Cardiac septum (tissue), 1 donor: ENCODE measurements at places on chromosomes 6 and 20. TPM values are rescaled to one million over a fixed set of nuclear protein-coding genes. Genes with fewer than 3 reads are reported as not detected.

GRCh38 chr6:16635810-16636602 lies 125.3 kb downstream of the ATXN1 start:
- DNase-seq: no peak

GRCh38 chr6:45504947-45505346 lies 127.2 kb upstream of the SUPT3H start:
- no peak for DNase-seq

DNA sequence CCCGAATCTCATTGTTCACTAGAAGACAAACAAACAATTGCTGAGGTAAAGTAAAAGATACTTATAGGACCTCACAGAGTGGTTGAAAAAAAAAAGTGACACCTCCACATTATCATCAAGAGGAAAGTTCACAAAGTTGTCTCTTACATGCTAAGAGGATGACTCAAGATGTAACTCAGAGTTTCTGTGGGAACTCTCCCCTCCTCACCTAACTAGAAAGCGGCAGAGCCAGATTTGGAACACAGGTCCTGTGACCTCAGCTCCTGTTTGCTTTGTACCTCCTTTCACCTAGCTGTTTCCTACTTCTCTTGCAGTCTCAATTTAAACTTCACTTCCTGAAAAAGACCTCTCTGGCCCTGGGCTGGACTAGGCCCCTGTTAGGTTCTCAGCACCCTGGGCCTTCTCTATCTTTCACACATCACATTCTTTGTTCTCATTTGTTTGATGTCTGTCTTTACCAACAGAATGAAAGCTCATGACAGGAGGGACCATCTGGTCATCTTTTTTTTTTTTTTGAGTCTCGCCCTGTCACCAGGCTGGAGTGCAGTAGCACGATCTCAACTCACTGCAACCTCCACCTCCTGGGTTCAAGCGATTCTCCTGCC lies 60.8 kb downstream of the CD24 start:
- DNase-seq: no peak

DNA sequence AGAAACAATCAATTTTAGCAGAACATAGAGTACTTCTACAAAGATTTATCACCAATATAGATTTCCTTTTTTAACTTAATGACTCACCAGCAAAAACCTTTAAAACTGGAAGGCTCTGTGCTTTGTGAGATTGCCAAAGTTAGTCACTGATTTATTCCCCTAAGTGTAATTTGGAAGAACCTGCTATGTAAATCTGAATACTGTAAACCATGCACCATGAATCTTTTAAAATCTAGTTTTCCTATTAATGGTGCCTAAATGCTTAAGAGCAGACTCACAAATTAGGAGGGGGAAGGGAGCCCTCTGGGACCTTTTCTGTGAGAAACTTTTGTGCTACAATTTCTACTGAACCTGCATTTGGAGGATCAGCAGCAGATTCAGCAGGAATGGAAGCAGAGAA lies 57.8 kb upstream of the PNRC1 start:
- no peak for DNase-seq

Gene CDH26
- total RNA-seq: 0.54 TPM

Gene MACROD2
- total RNA-seq: 1.6 TPM

DNA sequence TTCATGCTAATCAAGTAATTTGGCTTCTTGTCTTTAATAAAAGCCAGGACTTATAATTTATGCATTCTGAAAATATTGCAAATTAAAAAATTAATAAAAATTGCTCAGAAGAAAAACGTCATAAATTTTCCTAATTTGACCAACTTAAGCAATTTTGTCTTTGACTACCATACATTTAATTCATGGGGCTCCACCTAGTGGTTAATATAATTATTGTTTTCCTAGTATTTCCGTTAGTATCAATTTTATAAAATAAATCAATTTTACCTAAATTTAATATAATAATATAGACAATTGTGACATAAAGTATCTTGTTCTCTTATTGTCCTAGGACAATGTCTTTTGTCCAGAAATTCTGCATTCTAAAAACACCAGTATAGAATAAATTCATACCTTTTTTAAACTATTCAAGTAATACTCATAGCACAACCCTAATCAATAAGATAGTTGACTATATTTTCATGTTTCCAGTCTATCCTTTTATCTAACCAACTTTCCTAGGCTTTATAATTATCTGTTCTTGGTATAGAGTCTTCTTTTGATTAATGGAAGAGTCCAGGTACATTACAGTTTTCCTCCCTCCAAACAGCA lies 319.9 kb downstream of the TRDN start:
- DNase-seq: no peak

Gene GSTA2
- total RNA-seq: not detected

Gene SLC22A7
- not detected for total RNA-seq

- DNase-seq: no peak
These were observed 100.4 kb downstream of the TMEM200A start for GRCh38 chr6:130466052-130466747.

Gene TRIM31
- total RNA-seq: not detected

GRCh38 chr6:16403831-16404230 lies 165.4 kb downstream of the GMPR start:
- DNase-seq: no peak

- no peak for DNase-seq
These were observed 32.0 kb upstream of the PCMTD2 start for GRCh38 chr20:64223526-64224067.

GRCh38 chr6:103769431-103769830 lies 1090.3 kb downstream of the HACE1 start:
- no peak for DNase-seq

- no peak for DNase-seq
These were observed 754 bp upstream of the TMEM170B start for GRCh38 chr6:11536795-11537194.

- no peak for DNase-seq
These were observed 30.6 kb upstream of the ME1 start for GRCh38 chr6:83461438-83461837.

Gene REM1
- 2.1 TPM for total RNA-seq

- DNase-seq: no peak
These were observed 103.3 kb downstream of the NCR2 start for GRCh38 chr6:41438746-41439145.

GRCh38 chr6:34961082-34961481 lies 72.0 kb downstream of the ANKS1A start:
- no peak for DNase-seq

GRCh38 chr6:124974771-124975377 lies 12.6 kb downstream of the RNF217 start:
- no peak for DNase-seq

- no peak for DNase-seq
These were observed 215.1 kb downstream of the ERMARD start for GRCh38 chr6:169966312-169967181.

DNA sequence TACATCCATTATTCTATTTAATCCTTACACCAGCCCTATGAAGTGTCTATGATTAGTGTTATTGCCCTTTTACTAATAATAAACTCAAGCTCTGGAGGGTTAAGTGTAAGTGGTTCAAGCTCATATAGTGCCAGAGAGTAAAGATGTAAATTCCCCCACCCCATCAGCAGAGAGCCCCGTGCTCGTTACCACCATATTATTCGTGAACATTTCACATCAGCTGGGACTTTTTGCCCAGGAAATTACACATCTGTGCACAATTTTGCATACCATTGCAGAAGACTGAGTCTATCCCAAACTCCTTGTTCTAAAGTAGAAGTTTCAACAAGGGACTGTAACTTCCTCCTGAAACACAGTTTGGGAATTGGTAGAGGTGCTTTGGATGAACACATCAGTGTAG lies 220.1 kb downstream of the BCAS1 start:
- DNase-seq: no peak

Gene UST
- total RNA-seq: 2.1 TPM

GRCh38 chr20:62647521-62648317 lies 5.4 kb downstream of the SLCO4A1 start:
- DNase-seq: no peak

DNA sequence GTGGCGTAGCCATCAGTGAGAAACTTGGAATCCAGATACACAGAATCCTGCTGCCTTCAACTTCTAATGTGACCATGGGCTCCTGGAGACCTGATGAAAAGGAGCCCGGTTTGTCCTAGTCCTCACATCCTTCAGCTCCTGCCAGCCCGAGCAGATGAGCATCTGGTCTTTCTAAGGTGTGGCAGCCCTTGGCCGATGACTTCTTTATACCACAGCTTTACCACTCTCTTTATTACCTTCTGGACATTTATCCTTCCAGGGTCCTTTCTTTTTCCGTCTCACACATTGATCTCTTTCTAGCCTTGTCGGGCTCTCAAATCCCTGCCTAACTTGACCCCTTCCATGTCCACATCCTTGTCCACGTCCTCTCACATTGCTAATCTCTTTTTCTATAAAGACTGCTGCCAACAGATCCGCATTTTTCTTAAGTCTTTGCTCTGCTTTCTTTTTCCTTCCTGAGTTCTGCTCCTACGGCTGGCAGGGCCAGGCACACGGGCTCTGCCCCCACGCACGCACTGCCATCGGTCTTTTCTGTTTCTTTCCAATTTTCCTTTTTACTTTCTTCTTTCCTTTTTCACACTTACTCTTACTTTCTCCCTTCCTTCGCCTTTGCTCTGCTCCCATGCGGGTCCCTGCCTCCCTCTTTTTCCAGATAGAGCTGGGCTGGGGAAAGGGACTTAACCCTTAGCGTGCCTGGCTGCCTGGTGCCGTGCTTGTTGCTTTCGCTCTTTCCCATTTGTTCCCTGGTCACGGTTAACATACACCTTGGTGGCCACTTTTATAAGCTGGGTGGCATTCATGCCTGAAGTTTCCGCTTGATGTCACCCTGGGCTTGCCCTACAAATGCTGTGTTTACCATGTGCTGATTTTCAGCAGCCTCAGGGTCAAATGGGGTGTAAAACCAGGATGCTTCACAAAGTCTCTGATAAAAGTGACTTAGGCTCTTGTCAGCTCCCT lies 9.4 kb upstream of the GMPR start:
- DNase-seq: no peak

DNA sequence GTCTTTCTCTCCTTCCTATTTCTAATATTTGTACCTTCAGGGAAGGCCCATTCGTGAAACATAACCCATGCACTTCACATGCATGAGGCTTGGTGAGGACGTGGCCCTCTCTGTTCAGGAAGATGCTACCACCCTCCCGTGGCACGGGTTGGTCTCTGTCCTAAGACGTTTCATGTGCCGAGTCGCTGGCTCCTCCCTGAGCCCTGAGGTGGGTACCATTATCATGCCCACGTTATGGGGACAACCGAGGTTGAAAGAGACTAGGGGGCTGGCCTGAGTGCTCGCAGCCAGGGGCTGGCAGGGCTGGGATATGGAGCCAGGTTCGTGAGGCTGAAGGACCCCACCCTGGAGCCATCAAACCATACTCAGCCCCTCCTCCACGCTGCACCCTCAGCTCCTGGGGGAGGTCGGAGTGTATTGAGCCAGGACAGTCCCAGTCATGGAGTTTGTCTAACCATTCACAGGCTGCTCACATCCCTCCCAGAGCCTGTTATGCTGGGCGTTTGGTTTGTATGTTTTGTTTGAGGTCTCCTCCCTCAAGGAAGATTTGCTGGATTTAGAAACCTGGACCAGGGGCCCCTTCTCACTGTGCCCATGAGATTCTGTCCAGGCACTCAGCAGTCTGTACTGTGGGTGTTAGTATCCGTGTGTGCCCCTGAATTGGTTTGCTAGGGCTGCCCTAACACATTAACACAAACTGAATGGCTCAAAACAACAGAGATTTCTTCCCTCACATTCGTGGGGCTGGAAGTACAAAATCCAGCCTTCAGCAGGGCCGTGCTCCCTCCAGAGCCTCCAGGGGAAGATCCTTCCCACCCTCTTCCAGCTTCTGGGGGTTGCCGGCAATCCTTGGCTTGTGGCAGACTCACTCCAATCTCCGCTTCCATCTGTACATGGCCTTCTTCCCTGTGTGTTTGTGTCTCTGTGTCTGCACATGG lies 88.3 kb downstream of the ANKRD60 start:
- no peak for DNase-seq

- DNase-seq: no peak
These were observed 12.2 kb upstream of the SERPINB1 start for GRCh38 chr6:2853769-2854395.

- DNase-seq: no peak
These were observed 1.1 kb downstream of the CD164 start for GRCh38 chr6:109381061-109381746.

Gene YIPF3
- total RNA-seq: 65.7 TPM

Gene PNPLA1
- total RNA-seq: not detected

DNA sequence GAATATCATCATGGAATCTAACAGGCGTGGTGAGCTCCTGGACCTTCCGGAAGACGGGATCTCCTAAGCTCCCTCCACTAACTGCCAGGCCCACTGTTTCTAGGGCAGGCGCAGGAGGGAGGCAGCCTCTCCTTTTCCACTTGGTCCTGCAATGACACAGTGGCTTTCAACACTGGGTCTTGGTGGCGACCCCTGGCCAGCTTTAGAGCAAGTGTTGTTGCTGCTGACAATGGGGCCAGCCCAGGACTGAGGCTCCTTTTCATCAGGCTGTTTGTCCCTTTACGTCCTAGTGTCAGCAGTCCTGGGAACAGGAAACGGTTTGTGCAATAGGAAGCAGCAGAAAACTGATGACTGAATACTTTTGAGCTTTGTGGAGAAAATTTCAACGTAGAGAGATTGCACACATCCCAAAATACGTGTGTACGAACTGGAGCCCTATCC lies 9.7 kb upstream of the QKI start:
- no peak for DNase-seq

Gene COL9A1
- total RNA-seq: 2.6 TPM

- no peak for DNase-seq
These were observed 186.7 kb downstream of the GJA10 start for GRCh38 chr6:90080876-90081481.

- DNase-seq: no peak
These were observed 34.4 kb downstream of the HNF4A start for GRCh38 chr20:44389871-44390270.

DNA sequence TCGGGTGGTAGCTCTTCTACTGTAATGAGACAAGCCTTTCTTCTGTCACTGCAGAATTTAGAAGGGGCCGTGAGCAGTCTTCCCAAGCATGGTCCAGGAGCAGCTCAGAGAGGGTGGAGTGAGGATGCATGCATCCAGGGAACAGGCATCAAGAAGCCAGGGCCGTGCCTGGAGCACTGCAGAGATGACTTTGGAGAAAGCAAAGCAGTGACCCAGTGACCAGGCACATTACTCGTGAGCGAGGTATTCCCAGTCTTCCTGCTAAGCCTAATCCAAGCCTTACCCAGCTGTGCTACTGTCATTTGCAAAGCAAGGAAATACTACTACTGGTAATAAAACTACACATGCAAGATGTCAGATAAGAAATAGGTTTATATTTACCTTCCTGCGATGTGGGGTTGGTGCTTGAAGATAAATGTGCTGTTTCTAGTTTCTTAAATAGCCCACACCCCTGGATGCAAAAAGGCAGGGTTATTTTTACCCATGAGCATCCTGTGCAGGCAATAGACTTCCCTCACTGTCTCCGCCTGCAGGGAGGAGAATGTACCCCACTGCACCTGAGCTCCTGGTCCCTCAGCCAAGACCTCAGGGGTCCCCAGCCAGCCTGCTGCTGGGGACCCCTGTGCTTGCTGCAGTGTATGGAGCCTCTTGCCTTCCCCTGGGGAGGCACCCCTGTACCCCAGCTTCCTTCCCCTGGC lies 62.9 kb downstream of the SSR1 start:
- DNase-seq: no peak

DNA sequence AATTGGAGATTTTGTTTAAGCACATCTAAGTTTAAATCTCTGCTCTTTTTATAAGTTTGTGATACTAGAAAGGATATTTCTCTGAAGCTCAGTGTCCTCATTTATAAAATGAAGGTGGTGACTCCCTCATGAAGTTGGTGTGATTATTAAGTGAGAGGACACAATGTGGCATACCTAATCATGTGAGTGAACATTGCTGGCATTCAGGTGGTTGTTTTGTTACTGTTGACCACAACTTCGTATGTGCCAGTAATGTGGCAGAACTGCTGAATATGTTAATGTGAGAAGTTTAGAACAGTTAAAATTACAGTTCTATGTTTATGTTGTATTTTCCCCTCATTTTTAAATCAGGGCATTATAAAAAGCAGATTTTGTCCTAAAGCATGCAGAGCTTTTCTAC lies 127.2 kb downstream of the STXBP5 start:
- no peak for DNase-seq
